ENCODE measurements at places on chromosomes 13 and 19.

DNA sequence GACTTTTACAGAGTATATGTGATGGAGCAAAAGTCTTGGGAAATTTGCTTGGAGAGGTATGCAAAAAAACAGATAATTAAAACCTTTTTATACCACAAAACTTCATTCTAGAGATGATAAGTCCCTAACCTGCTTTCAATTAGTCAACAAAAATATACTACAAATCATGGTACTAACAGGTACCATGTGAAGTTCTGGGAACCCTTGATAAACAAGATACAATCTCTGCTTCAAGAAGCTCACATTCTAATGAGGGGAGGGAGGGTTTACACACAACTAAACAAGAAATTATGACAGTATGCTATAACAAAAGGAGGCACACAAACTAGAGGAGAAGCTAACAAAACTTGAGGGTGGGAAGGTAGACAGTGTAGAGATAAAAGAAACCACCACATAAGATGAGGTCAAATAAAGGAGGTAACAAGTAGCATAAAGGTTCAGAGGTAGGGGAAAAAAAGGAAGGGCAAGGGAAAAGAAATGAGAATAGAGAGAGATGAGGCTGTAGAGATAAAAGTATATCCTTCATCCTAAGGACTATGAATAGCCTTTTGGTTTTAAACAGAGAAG lies 91.4 kb downstream of the MYCBP2 start:
- no peak for DNase-seq

- no peak for DNase-seq
These were observed 5.4 kb downstream of the RNU6-9 start for GRCh38 chr19:898663-899062.

DNA sequence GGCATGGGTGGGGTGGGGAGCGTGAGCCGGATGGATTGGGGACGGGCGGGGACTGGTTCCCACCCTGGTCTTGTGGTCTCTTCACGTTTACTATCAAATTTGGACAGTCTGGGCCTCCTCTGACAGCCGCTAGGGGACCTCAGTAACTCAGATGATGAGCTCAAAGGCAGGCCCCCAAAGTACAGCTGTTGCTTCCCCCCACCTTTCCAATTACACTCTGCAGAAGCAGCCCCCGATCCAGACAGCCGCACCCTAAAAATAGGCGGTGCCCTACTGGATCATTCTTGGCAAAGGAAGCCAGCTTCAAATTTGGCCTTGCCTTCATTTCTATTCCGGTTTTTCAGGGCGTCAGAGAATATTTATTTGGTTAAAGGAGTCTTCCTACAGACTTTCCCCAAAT lies 1.9 kb upstream of the FOXO1 start:
- peak; percentile 27 for DNase-seq

- DNase-seq, result no peak
These were observed 46.0 kb downstream of the ATP11A start for GRCh38 chr13:112735791-112736190.

- no peak for DNase-seq
These were observed at the start of gene CNOT3 for GRCh38 chr19:54137699-54138488. Gene CNOT3 (plus strand): TSS chr19:54137762. CDS start chr19:54142979, 5,217 bp downstream.

DNA sequence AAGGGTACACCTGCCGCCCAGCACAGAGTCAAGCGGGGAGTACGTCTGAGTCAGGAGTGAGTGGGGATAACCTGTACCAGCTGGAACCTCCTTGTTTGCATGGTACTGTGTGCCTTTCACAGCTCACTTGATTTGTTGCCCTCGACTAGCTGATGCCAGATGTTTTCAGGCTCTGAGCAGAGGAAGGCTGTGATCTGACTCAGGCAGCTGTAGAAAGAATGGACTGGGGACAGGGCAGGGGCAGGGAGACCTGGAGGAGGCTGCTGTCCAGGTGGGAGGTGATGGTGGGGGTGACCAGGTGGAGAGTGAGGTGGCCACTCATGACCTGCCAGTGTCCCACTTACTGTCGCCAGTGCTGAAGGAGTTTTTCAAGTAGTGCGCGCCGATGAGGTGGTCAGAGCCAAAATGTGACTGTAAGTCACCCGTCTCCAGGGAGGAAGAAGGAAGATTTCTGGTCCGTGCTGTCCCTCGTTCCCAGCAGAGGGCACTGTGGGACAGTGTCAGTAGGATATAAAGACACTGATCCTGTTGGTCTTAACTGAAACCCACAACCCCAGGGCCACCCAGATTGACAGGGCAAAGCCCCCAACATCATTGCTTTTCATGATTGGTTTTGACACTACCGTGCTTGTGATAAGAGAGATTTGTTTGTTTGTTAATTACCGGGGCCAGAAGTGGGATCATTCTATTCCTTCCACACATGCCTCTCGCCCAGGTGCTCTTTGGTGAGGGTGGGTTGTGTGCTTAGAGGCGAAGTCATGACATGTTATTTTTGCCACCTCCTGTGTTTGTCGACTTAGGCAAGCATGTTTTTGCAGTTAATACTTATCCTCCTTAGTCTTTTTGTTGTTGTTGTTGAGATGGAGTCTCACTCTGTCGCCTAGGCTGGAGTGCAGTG lies 128.4 kb downstream of the DPF1 start:
- peak; percentile 30 for DNase-seq

- peak; percentile 58 for DNase-seq
These were observed at the start of gene PRR12 for GRCh38 chr19:49590971-49591730. Gene PRR12 (plus strand): TSS chr19:49591182. CDS start chr19:49591655, 473 bp downstream.
